T1000 (cell line): ENCODE measurements at places on chromosomes 6 and 20.

DNA sequence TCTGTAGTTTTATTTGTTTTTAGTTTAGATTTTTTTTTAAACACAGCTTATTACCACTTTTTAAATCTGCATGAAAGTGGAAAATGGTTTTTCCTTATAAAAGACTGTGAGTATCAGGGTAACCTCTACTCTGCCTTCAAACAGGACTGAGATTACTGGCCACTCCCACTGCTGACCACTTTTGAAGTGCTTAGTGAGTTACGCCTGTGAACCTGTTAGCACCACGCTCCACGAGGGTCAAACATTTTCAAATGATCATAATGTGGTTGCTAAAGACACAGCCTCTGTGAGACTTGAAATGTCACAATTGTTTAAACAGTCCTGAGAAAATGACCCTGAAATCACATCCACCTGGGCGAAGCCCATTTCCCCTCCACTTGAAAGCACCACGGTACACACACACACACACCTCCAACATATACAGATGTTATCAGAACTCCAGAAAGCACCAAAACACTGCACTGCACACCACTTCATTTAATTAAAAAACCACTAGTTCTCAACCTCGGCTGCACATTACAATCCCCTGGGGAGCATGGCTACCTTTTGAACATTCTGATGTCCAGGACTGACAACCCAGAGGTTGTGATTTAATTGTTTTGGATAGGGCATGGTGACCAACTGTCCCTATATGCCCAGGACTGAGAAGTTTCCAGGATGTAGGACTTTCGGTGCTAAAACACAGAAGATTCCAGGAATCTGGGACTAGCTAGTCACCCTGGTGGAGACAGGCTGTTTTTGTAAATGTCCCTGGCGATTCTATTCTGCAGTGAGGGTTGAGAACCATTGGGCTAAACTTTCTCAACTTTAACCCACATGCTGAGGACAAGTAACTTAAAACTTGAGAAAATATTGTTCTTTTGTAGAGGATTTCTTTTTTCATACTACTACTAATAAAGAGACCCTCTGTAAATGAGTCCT lies 176.4 kb upstream of the MYLIP start:
- DNase-seq: no peak

DNA sequence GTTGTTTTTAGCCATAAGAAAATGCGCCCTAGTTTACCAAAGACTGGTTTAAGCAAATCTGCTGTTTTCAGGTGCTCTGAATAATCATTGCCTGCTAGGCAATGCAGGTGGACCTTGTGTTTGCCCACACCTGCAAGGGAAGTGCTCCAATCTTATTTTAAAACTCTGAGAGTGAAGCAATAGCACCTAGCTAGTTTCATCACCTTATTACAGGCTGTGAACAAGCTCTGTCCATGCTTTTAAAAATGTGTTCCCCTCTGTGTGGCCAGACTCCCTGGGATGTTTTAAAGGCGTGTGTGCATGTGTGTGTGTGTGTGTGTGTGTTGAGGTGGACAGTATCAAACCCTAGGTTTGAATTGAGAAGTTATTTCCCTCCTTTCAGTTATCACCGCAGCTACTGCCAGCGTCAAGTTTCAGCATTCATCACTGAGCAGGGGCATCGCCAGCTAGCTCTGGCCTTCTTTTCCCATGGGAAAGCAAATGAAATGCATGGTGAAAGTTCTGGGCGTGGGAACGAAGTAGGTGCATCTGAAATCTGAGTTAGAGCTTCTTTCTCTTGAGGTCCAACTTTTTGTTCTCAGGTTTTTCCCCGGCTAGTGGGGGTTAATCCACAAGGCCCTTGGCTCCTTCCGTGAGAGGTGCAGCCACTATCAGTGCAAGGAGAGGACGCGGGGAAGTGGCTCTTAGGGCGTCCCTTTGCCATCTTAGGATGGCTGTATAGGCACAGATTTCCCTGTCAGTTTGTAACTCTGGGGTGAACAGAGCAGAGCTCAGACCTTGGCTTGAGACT lies 30.8 kb downstream of the DUSP22 start:
- DNase-seq: no peak

DNA sequence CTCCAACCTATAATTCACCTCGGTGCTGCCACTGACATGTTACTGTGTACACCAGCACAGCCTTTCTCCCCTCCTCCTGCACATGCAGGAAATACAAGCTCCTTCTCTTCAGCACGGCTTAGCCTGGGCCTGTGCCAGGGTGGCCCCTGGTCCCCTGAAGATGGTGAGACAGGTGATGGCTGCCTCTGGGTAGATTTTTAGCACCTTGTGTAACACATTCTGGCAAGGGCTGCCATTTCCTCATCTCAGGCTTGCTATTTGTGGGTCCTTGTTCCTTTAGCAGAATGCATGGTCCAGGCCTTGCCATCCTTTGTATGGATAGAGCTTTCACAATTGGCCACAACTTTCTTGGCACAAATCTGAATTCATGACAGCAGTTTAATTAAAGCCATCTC lies 151.3 kb downstream of the CDC5L start:
- no peak for DNase-seq

- no peak for DNase-seq
Observed at GRCh38 chr6:153944201-153944600, 94.8 kb upstream of the OPRM1 start.

DNA sequence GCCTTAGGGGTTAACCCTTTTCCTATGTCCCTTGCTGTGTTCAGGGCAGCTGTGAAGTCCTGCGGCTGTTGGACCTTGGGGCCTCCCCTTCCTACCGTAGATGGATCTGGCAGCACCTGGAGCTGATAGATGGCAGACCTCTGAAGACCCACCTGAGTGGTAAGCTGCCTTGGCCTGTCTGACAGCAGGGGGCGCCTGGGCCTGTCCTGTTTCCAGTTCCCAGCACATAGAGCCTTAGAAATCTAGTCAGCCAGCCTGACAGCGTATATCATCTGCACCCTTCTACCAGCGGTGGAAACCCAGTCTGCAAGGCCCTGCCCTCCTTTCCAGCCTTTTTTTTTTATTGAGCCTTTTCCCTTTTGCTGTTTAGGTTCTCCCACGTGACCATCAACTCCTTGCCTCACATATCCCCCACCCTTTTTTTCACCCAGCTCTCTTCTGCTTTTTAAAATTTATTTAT lies 26.6 kb downstream of the CNBD2 start:
- peak; percentile 50 for DNase-seq

DNA sequence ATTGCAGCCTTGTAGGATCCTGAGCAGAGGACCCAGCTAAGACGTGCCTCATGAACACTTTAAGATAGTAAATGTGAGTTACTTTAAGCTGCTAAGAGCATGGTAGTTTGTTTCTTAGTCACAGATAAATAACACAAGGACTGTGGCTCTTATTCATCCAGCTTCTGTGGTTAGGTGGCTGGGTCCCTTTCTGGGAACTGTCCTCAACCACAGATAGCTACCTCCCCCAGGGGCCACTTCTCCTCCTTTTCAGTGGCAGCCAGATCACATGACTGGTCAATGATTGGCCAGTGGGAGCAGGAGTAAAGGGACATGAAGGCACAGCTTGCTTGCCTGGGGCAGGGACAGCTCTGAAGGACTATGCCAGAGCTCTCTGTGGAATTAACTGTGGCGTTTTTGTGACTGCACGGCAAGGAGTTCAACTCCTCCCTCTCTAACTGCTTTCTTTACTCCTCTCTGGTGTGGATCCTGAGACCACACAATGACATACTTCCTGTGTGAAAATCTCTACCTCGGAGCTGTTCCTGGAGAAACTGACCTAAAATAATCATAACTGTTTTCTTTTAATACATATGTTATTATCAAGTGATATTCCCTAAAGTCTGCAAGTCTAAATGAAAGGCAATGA lies 76.5 kb downstream of the NRN1 start:
- DNase-seq: no peak

GRCh38 chr6:121764493-121764892 lies 329.0 kb downstream of the GJA1 start:
- DNase-seq: no peak

DNA sequence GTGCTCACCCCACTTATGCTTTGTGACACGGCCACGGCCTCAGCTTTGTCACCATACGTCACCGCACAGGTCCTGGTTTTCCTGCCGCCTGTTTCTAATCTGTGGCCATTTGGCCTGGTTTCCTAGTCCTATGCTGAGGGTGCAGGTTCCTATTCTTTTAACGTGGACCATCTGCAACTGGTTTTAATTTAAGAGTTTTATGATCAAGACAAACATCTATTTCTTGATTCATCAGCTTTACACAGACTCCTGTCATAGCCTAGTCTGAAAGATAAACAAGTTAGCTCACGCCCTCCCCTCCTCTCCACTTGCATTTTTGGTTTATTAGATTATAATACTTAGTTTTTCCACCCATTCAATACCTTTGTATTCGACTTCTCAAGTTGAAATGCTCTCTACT lies 97.5 kb upstream of the RPS6KA2 start:
- DNase-seq: no peak

DNA sequence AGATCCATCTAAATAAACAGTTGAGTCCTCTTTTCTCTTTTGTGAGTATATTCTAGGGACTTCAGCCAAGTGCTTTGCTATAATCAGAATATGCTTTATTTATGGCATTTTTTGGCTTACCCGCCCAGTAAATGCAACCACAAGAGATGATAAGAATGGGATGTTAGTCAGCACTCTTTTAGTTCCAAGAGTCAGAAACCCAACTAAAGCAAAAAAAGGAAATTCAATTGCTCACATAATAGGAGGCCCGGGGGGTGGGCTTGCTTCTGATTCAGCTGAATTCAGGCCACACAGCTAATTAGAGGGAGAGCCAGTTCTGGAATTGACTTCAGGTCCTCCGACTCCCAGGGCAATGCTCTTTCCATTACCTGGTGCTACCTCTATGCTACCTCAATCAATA lies 250.6 kb downstream of the FARS2 start:
- DNase-seq: no peak

DNA sequence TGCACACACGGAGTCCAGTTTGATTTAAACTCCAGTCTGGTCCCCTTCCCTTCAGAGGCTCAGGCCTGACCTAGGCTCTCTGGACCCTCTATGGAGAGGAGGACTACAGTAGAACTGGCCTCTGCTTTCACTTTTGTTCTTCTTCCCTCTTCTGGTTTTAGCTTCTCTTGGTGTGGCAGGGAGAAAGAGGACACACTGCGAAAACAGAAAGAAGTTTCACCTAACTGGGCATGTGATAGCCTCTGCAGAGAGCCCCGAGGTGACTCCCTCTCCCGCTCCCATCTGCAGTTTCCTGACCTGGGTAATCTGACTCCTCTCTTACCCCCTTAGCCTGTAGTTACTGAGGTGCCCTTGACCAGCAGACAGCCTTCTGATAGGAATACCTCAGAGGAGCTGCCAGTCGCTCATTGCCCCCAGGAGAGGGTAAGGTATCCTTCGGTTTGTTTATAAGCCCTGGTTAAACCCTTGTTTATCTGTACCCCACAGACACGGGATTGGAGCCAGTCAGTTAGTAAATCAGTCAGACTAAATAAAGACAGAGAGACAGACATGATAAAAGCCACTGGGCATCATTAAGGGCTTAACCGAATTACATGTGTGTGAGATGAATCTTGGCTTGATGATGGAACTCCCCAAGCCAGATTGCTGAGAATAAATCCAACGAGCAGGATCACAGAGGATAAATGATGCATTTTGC lies 12.0 kb upstream of the DTNBP1 start:
- DNase-seq: no peak
